BJ (cell line): ENCODE measurements at places on chromosomes 12 and 14.
A peak's percentile ranks its signal among the peaks of the same experiment; 100 is the strongest.

DNA sequence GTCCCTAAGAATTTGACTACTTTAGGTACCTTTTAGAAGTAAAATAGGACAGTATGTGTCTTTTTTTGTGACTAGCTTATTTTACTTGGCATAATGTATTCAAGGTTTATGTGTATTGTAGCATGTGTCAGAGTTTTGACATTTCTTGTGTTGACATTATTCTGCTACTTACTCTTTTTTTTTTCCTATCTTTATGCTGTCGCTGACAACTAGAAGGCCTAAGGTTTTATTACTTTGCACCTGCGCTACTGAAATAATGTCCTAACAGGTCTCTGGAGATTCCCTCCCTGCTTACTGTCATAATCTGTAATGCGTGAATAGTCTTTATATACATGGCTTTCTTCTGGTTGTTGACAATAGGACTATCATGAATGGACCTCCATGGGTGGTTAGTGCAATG lies 43.0 kb downstream of the PDE3A start:
- DNase-seq = no peak

GRCh38 chr12:27551172-27551840 lies 27.3 kb downstream of the PPFIBP1 start:
- no peak for DNase-seq

- no peak for DNase-seq
These were observed 8.1 kb downstream of the OR10G2 start for GRCh38 chr14:21626491-21627230.

- DNase-seq = no peak
These were observed 365.6 kb downstream of the BCL11B start for GRCh38 chr14:98906123-98906995.

GRCh38 chr14:31045501-31046080 lies 19.4 kb upstream of the STRN3 start:
- no peak for DNase-seq

- DNase-seq = no peak
These were observed 13.2 kb upstream of the C1S start for GRCh38 chr12:7047306-7047705.

DNA sequence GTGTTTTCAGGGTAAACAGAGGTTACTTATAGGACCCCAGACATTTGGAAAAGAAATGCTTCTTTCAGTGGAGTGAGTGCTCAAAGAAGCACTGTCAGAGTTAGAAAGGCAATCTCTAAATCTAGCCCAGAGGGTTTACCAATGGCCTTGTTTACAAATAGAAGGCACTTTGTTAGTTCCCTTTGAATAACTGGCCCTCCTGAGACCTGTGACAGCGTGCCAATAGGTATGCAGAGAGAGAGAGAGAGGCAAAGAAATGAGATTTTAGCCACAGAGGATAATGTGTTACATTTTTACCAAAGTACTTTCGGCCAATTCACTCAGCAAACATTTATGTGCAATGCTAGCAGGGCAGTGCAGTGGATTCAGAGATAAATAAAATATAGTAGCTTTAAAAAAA lies 41.9 kb downstream of the TPH2 start:
- no peak for DNase-seq

- peak; percentile 76 for DNase-seq
These were observed 19.1 kb downstream of the BBS10 start for GRCh38 chr12:76329159-76329558.

DNA sequence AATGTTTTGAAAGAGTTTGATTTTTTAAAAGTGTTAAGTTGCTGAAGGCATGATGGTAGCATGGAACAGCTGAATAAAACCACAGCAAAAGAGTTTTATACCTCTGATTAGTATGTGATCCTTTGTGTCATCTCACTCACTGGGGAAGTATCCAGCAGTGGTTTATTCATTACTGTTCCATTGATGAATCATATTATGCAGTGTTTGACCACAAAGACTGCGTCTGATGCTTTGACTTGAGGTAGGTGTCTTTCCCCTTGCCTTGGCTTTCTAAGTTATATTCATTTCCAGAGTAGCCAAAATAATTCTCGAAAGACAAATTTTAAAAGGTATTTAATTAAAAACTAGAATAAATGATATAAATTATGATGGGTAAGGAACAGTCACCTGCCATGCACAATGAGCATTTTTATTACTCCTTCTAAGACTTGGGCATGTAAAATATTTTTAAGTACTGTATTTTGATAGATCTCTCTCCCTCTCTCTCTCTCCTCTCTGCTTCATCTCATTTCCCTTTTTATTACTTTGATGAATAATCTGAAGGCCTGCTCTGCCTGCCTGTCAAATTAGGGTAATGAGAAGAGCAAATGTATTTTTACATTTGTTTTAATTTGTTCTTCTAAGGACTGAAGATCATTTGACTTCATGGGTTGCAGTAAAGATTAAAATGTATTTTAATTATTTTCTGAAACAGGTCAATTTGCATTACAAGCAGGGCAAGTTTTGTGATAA lies 164.9 kb downstream of the NAV3 start:
- DNase-seq = peak; percentile 32

- DNase-seq = no peak
These were observed 10.8 kb downstream of the TSPAN9 start for GRCh38 chr12:3087758-3088650.

DNA sequence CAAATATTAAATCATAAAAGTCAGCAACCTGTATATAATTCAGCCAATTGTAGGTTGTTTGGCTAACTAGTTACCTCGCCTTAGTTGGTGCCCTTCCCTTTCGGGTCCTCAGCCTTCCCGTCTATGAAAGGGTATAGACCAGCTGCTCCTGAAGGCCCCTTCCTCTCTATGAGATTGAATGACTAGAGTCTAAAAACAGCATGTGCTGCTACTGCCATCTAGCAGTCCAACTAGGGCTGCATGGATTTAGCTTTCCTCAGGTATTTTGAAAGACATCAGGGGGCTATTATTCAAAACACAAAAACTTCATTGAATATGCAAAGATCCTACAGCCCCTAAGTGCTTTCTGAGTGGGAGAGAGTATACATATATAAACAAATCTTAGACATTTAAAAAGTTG lies 37.0 kb upstream of the TMEM263 start:
- no peak for DNase-seq
